ENCODE measurements at places on chromosomes 3 and 15. TPM values are rescaled to one million over a fixed set of nuclear protein-coding genes. Genes with fewer than 3 reads are reported as not detected.

CADM2 gene
- total RNA-seq = not detected

UNC13C gene
- total RNA-seq = 17.7 TPM

TM4SF4 gene
- total RNA-seq = 1.3 TPM

PPCDC gene
- 43.3 TPM for total RNA-seq

DNA sequence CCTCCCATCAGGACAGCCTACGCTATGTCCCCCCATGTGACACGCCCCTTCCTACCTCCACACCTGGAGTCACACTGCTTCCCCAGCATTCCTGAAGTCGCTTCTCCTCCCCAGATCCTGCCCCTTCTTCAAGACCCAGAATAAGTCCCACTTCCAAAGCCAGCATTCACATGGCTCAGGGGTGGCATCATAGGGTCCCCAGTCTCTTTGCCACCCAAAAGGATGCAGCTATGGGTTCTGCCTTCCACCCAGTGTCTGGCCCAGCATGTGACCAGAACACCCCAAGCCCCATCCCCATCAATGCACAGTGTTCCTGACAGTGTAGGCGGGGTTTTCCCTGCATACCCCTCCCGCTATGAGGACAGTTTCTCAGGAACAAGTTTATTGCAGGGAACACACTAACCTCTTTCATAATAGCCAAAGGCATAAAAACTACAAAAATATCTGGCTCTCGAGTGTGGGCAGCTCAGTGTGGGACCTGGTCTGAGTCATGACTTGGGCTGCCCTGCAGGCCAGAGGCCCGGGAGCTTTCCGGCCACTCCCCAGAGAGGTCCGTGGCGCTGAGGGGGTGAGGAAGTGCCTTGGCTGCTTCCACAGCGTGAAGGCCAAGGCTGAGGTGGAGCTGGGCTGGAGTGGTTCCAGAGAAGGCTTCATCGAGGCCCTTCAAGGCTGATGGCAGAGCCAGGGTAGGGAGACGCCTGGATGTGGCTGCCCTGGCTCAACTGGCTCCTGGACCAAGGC is 5.8 kb downstream of the ISLR start:
- no peaks in the 10 kb centered on the region for H3K36me3 ChIP-seq
- no peak overlapping the region for H3K4me3 ChIP-seq
- H3K27ac ChIP-seq = no peak overlapping the region
- H3K4me1 ChIP-seq = peaks cover 7% of the 10 kb centered on the region
- DNase-seq = no peak

GRCh38 chr15:49466119-49466518 is 43.1 kb downstream of the FGF7 start:
- no peaks in the 10 kb centered on the region for H3K4me1 ChIP-seq
- no peak overlapping the region for H3K4me3 ChIP-seq
- H3K27me3 ChIP-seq = no peaks in the 10 kb centered on the region
- H3K27ac ChIP-seq = no peak overlapping the region

GRCh38 chr3:176759815-176760506 is 437.3 kb downstream of the TBL1XR1 start:
- no peaks in the 10 kb centered on the region for H3K36me3 ChIP-seq
- no peak for DNase-seq
- H3K27ac ChIP-seq = no peak overlapping the region
- no peaks in the 10 kb centered on the region for H3K27me3 ChIP-seq
- H3K4me1 ChIP-seq = no peaks in the 10 kb centered on the region

DNA sequence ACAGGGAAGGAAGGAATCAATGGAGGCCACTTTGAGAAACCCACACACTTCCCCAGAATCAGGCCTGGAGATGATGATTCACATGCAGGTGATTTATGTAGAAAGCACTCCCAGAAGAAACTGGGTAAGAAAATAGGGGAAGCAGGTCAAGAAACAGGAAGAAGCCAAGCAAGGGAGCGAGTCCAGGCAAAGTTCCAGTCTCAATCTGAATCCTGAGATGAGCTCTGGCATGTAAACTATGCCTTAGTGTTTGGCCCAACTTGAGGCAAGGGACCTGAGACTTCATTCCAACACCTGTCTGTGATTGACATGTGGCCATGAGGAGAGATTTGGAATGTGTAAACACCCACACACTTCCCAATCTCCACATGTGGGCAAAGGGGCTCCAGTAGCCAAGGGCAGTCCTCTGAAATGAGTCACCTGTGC is 61.6 kb upstream of the CTNNB1 start:
- DNase-seq = no peak
- H3K27me3 ChIP-seq = no peaks in the 10 kb centered on the region
- no peak overlapping the region for H3K4me3 ChIP-seq
- H3K4me1 ChIP-seq = no peaks in the 10 kb centered on the region
- H3K27ac ChIP-seq = no peak overlapping the region
- no peaks in the 10 kb centered on the region for H3K36me3 ChIP-seq

GRCh38 chr3:10558736-10559135 is 53.4 kb upstream of the ATP2B2 start:
- H3K36me3 ChIP-seq = no peaks in the 10 kb centered on the region
- no peak overlapping the region for H3K4me3 ChIP-seq
- H3K27ac ChIP-seq = no peak overlapping the region
- DNase-seq = no peak
- no peaks in the 10 kb centered on the region for H3K27me3 ChIP-seq

- peaks cover 20% of the 10 kb centered on the region for H3K27me3 ChIP-seq
- DNase-seq = no peak
- no peak overlapping the region for H3K27ac ChIP-seq
Measured at GRCh38 chr3:185150561-185150960, 2.3 kb downstream of the C3orf70 start.

GRCh38 chr3:64352639-64352992 is 127.3 kb upstream of the PRICKLE2 start:
- H3K27ac ChIP-seq = no peak overlapping the region
- no peaks in the 10 kb centered on the region for H3K36me3 ChIP-seq
- no peaks in the 10 kb centered on the region for H3K4me1 ChIP-seq
- H3K27me3 ChIP-seq = no peaks in the 10 kb centered on the region
- no peak for DNase-seq

DNA sequence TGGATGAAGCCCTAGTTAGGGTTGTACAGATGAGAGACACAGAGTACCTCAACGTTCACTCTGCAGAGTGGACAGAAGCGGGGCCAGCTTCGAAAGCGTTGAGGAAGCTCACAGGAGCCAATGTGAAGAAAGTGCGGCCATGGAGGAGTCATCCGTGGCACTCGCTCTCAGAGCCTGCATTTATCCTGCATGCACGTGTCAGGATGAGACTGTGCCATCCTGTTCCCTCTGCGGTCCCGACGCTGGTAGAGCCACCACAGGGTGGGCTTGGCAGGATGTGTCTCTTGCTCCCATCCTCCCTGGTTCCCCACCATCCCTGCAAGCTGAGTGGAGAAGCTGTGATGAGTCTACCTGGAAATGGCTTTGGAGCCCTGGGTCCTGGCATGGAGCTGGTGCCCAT is 39.3 kb downstream of the KLHL25 start:
- no peaks in the 10 kb centered on the region for H3K4me1 ChIP-seq
- H3K27ac ChIP-seq = no peak overlapping the region
- no peaks in the 10 kb centered on the region for H3K27me3 ChIP-seq
- H3K36me3 ChIP-seq = no peaks in the 10 kb centered on the region

GRCh38 chr3:81299481-81299880 is 462.0 kb downstream of the GBE1 start:
- no peaks in the 10 kb centered on the region for H3K4me1 ChIP-seq
- H3K4me3 ChIP-seq = no peak overlapping the region
- no peaks in the 10 kb centered on the region for H3K27me3 ChIP-seq
- no peaks in the 10 kb centered on the region for H3K36me3 ChIP-seq
- no peak for DNase-seq
- no peak overlapping the region for H3K27ac ChIP-seq
